ENCODE measurements at places on chromosomes 7 and 10.

DNA sequence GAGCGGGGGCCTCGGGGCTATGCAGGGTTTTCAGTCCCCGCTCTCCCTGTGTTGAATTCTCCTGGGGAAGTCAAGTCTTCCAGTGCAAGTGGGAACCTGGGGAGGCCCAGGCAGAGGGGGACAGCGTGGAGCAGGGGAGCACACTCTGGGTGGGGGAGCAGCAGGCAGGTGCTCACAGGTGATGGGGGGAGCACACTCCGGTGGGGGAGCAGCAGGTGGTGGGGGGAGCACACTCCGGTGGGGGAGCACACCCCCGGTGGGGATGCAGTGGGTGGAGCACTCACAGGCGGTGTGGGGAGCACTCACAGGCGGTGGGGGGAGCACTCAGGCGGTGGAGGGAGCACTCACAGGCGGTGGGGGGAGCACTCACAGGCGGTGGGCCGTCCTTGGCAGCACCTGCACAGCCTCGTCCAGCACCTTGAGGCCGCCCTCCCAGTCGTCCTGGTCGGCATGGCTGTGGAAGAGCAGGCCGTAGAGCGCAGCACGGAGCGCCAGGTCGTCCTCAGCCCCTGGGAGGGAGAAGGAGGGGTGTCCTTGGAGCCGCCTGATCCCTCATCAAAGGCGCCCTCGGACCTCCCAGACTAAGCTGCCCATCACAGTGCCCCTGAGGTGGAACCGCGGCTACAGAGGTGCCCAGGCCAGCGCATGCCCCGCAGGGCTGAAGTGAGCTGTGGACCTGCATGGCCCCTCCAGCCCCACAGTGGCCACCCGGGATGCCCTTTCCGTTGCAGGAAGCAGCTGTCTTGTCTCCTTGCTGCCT is 56.7 kb downstream of the CFAP46 start:
- DNase-seq = no peak

DNA sequence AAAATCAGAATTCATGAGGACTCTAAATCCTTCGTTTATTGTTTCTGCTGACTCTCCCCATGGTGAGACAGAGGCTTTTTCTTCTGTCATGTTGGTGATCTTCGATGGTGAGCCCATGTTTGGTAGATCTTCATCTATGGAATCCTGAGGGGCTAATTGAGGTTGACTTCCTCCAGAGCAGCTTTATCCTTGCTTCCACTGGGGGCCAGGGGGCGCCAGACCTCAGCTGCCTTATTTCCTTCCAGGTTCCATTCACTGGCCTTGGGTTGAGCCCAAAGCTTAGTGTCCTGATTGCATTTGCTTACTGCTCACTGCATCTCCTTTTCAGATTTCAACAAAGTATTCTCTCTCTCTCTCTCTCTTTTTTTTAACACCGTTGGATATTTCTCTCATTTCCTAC is 80.7 kb downstream of the GCC1 start:
- no peak for DNase-seq

DNA sequence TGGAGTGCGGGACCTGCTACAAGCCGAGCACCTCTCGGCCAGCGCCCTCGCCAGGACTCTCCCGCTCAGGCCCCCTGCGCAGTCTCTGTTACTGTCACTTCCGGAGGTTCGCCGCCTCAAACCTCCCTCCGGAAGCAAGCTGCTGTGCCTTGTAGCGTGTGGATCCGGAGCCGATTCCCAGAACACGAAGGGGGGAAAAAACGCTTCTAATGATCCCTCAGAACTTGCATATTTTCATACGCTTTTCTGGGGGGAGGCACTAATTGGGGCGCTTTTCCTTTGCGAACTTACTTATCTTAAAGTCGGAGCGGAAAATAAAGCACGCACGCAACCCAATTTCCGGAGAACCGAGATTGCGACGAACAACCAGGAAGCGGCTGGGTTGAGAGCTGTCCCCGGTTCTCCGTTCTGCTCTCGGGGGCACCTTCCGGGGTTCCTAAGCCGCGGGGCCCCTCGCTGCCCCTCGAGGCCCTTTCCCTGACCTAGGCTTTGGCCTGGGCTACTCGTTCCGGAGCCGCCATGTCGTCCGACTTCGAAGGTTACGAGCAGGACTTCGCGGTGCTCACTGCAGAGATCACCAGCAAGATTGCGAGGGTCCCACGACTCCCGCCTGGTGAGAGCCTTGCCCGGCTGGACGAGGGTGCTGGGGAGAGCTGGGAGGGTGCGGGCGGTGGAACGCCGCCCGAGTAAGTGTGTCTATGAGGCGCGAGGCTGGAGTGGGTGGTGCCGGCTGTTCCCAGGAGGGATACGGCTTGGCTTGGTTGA is at the start of the genes VTI1A and ZDHHC6:
VTI1A (plus strand) TSS at position 361 of the 765 bp plus-strand sequence; CDS start at position 520, 159 bp downstream.
ZDHHC6 (minus strand) TSS at position 60 of the 765 bp plus-strand sequence. CDS start 1,478 bp downstream, outside the sequence.
- DNase-seq = peak; percentile 82

DNA sequence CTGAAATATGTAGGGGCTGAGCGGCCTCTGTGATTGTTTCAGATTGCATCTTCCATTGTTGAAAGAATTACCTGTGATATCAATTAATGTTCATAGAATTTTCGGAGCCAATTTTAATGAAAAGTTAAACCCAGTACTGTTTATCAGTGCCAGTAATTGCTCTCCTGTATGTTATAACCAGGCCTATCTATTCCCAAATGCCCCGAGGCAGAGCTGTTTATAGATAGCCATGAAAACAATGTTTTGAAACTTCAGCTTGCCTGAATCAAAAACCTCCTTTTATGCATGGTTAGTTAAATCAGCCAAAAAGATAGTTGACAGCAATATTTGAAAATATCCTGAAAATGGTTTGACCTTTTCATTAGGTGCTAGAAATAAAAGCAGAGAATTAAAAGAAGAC is 50.1 kb upstream of the HDAC9 start:
- no peak for DNase-seq

DNA sequence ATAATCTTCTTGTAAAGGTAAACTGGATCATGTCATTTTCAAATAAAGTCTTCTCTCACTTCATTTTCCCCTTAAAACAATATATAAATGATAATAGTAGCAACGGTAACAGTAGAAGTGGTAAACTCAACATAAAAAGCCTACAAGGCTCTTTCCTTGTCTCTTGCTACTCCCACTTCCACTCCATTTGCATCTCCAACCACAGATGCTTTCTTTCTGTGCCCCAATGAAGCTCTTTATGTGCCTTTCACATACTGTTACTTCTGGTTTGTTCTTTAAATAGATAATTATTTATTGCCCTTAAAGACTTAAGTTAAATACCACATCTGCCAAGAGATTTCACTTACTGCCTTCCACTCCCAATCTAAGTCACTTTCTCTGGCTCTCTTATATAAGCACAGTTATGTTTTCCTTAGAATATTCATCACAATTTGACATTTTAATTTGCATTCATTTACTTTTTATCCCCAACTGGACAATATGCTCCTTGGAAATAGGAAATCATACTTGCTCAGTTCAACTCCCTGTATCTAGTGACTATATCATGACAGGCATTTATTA is 149.9 kb downstream of the CRPPA start:
- DNase-seq = no peak

DNA sequence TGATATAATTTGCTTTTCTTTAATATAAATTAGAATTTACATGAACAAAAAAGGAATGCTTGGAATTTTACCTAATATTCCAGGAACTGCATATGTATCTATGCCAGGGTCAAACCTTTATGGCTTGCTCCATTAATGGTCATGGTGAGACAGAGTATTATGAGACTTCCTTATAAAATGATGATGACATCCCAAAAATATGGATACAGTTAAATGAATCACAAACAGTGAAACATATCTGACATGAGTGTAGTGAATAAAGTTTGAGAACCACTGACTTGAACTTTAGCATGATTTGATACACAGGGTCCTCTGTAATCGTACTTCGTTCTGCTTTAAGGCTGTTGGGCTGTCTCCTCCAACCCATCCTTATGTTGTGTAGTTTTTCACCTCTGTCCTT is 51.8 kb downstream of the MARCHF5 start:
- no peak for DNase-seq
